ENCODE measurements at places on chromosomes 1 and 21.

DNA sequence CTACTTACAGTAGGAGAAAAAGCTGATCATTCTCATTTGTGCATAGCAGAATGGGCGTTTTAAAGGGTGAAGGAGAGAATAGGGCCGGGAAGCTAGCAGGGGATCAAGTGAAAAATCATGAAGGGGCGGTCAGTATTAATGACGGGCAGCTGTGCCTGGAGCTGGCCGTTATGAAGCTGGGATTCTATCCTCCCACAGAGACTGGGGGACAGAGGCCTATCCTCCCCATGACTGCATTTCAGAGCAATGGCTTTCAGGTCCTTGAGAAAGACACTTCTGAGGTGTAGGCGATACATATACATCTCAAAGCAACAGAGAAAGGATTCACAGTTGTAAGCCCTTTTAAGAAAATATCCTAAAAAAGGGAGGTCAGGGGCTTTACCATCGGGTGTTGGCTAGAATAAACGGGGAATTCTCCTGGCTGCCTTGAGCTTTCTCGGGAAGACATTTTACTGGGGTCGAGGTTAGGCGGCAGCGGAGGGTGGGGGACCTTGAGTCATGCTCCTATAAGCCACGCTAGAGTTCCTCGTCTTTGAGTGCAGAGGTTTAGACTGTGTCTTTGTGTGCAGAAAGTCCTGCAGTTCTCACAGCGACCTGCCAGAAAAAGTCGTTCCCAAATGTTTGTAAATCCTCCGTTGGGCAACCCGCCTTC is 559 bp upstream of the MTARC2 start:
- DNase-seq: no peak

GRCh38 chr1:82628887-82629286 is 828.2 kb downstream of the ADGRL2 start:
- no peak for DNase-seq

GRCh38 chr1:187715483-187715882 is 886.7 kb downstream of the PLA2G4A start:
- DNase-seq: no peak

- no peak for DNase-seq
These were observed 3.5 kb upstream of the SPEN start for GRCh38 chr1:15843826-15844572.

All from CD4-positive, alpha-beta T cell treated with Interleukin-4 for 4 hours (primary cell).